ENCODE measurements at places on chromosomes 5 and 9.

GRCh38 chr5:11064763-11065450 lies 303.9 kb upstream of the DAP start:
- DNase-seq = no peak

GRCh38 chr9:37880916-37881479 lies 22.9 kb downstream of the SLC25A51 start:
- no peak for DNase-seq

DNA sequence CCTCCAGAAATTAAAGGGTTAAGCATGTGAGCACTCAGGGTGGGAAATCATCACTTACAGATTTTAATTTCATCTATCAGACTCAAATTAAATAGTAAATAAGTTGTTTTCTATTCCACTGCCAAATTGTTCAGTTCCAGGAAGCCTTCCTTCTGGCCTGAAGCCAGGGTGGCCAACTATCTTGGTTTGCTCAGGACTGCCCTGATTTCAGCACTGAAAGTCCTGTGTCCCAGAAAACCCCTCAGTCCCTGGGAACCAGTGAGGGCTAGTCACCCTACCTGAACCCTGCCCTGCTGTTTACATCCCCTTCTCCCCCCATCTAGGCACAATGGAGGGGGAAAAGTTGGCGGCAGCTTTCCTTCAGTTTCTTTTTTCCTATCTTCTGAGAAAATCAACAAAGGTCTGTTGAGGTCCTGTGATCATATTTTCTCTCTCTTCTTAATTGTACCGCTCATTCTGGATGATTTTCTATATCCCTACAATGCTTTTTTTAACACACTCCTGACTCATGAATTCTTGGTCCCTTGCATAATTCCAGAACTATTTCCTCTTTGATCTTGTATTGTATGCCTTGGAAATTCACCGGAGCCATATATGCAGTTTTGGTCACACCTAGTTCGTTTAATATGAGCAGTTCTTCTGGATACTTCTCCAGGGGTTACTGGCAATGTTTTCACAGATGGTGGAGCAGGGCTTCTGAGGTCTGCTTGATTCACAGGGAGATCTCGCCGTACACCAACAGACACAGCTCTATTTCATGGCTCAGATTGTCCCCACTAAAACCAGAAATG lies 103.8 kb downstream of the MAP1B start:
- DNase-seq = no peak

DNA sequence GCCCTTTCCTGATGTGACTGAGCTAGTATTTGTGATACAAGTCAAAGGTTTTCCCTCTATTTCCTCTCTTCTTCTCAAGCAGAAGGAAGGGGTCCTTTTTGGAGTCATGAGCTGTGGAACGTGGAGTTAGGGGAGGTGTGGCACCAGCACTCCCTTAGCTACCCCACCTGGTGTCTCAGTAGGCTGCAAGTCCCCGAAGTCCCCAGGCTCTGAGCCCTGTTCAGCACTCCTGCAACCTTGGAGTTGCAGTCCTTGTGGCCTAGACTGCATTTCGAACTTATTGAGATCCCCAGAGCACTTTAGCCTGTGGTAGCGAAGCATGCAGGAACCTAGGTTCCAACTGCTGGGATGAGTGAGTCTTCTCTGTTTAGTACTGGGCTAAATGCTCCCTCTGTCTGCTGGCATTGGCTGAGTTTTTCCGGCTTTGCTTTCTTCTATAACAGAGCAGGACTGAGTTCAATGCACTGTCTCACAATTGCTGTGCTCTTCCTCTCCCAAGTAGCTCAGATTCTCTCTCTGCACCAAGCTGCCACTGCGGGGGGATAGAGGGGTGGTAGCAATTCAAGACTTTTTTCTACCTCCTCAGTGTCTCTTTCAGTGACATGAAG lies 600.7 kb upstream of the CDH9 start:
- DNase-seq = no peak

- DNase-seq = no peak
These were observed 92.2 kb upstream of the CKMT2 start for GRCh38 chr5:81140943-81141342.

- no peak for DNase-seq
These were observed 21.6 kb upstream of the CAMSAP1 start for GRCh38 chr9:135928731-135929655.

GRCh38 chr5:138408023-138408422 lies 30.8 kb upstream of the REEP2 start:
- no peak for DNase-seq

DNA sequence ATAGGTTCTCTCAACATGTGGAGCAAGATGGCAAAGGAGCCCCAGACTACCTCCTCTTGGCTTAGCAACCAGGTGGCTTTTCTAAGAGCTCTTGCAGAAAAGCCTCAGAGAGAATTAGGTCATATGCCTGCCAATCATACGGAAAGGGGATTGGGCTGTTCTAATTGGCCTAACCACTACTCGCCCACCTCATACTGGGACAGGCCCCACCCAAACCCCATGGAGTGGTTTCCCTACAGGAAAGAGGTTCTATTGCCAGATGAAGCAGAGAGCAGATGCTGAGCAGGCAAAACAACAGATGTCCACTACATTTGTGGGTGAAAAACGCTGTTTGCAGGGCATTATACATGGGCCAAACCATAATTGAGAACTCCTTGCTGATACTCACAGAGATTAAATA lies 29.0 kb downstream of the ABLIM3 start:
- no peak for DNase-seq

- no peak for DNase-seq
These were observed 83.5 kb upstream of the GNAQ start for GRCh38 chr9:78115073-78115472.

- no peak for DNase-seq
These were observed 10.2 kb downstream of the SH3PXD2B start for GRCh38 chr5:172444110-172444510.

- no peak for DNase-seq
These were observed 1351.9 kb upstream of the C9orf72 start for GRCh38 chr9:28925157-28925556.

- DNase-seq = no peak
These were observed 204.8 kb downstream of the DCP2 start for GRCh38 chr5:113181409-113181808.

GRCh38 chr5:107104040-107104995 lies 566.4 kb downstream of the EFNA5 start:
- DNase-seq = no peak

DNA sequence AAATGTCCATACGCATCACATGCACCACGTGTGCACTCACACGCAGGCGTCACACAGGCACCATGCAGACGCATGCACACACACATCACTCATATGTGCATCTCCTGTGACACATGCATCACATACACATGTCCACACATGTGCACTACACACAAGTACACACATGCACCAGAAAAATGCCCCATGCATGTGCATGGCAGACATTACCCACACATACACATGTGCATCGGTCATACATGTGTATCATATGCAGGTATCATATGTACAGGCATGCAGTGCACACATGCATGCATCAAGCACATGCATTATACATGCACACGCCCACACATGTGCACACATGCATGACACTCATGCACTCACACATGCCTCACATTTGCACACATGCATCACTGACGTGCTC lies 26.1 kb downstream of the ADAMTS2 start:
- DNase-seq = no peak

DNA sequence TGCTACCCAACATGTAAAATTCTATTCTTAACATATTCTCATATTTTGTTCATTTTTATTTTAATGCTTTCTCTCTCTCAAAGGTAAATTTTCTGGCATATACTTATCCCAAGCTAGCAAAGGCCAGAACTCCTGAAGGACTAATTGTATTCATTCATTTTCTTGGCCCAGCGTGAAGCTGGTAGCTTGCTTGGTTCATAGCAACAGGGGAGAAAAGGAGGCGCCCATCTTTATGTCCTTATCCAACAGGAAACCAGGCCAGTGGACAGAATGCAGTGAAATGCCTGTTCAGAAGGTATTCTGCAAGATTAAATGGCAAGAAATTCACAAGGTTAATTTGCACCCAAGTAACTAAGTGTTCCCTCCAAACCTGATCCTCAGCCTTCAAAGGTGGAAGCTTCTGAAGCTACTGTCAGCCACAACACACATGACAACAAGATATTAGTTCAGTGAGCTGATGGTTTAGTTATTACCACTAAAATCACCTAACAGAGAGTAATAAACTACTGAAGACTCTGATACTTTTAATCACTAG lies 5.6 kb downstream of the EFNA5 start:
- no peak for DNase-seq

GRCh38 chr9:133404454-133405002 lies 13.3 kb downstream of the REXO4 start:
- DNase-seq = no peak

GRCh38 chr9:133763272-133764183 lies 25.4 kb upstream of the SARDH start:
- no peak for DNase-seq

DNA sequence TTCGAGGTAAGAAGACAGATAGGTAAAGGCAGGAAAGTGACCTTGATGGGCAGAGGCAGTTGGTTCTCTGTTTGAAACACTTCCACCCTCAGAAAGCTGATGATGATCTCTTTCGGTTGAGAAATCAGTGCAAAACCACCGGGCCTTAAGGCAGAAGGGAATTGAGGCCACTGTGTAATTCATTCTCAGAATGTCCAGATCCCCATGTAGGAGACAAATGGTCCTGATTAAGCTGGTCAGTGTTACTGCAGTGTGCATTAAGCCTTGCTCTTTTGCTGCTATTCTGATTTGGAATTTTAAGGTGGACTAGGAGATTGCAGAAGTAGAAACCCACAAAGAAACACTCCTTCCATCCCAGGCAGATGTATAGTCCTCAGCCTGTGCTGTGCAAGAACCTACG lies 255.2 kb downstream of the ARHGAP26 start:
- no peak for DNase-seq

DNA sequence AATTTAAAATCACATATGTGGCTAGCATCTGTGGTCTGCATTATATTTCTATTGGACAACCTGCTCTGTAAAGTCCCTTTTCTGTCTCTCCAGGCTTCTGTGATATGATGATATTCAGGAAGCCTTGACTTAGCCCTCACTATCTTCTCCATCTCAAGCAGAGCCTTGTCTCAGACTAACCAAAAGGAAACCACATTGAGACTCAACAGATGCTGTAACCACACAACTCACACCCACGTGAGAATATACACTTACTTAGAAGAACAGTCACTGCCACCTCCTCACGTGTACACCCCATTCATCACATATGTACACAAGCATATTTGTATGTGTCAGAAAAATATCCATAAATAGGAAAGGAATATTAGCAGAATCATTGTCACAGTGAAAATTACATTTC lies 33.6 kb downstream of the HTR4 start:
- DNase-seq = no peak

GRCh38 chr5:157570531-157571200 lies 4.9 kb downstream of the ADAM19 start:
- DNase-seq = no peak

GRCh38 chr9:98254228-98255060 lies 1.0 kb downstream of the TBC1D2 start:
- DNase-seq = no peak

GRCh38 chr5:122858451-122858850 lies 13.0 kb downstream of the SNX24 start:
- DNase-seq = no peak

DNA sequence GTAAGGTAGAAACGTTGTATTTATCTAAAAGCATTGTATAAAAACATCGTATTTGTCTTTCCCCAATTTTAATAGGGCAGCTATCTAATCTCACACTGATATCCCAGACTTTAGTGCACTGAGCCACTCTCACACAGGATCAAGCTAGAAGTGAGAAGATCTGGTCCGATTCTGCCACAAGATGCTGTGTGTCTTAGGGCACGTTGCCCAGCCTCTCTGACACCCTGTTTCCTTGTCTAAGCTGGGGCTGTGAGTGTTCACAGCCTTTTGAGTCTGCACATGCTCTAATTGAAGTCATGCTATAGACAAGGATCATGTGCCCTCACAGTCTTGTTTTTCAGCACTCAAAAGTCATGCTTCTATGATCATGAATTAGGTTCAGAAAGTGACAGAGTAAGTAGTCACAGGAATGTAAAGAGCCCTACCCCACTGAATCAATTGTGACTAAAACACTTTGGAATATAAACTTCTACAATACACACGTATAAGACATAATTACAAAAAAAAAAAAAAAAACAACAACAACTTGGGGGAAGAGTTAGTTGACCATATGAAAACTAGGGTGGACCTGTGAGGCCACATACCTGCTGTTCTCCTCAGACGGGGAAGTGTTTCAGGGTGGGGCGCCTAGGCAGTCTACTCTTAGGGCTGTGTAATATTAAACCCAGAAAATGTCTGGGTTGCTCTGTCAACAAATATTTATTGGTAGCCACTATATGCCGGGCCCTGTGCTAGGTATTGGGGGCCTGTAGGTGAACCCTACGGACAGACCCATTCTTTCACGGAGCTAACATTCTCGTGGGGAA lies 893 bp upstream of the ABLIM3 start:
- DNase-seq = no peak

DNA sequence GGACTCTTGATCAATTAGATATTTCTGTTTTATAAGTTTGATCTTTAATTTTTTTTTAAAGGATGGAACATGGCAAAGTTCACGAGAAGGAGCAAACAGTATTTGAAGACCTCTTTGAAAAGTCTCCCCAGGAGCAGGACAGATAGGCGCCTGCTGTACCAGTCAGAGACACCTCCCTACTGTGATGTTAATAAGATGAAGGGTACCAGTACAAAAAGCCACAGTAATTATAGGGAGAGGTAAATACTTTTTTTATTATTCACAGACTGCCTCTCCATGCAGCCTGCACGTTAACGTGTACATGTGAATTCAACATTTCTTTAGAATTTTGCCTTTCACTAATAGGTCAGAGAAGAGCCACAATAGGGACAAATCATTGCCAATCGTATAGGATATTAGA lies 146.5 kb upstream of the CDH6 start:
- DNase-seq = no peak

GRCh38 chr9:18071651-18072060 lies 402.3 kb upstream of the ADAMTSL1 start:
- no peak for DNase-seq

- no peak for DNase-seq
These were observed 197.9 kb downstream of the KCTD16 start for GRCh38 chr5:144368556-144368955.

DNA sequence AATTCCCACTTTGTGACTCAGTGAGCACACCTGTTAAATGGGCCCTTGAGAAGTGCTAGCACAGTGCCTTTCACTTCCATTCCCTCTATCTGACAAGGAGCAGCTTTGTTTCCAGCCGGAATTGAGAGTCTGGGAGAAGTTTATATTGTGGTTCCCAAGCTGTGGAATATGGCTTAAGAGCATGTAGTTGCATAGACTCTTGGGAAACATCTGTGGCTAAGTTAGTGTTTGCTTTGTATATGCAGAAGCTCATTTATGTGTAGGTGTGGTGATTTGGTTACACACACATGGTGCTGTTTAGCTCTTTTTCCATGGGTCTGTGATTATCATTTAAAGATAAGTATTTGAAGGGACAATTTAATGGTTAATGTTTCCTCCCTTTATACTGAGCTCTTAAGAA lies 110.5 kb upstream of the HMHB1 start:
- no peak for DNase-seq

All from stimulated activated CD4-positive, alpha-beta T cell treated with anti-CD3 and anti-CD28 coated beads, TNF-alpha, amount 100 ng/mL, for 1 hour (primary cell).